ENCODE measurements at places on chromosomes 2 and 18.

GRCh38 chr2:236867441-236868260, 218.0 kb upstream of the COPS8 start:
- no peak for DNase-seq

GRCh38 chr18:59402432-59403090, 43.5 kb upstream of the LMAN1 start:
- no peak for DNase-seq

DNA sequence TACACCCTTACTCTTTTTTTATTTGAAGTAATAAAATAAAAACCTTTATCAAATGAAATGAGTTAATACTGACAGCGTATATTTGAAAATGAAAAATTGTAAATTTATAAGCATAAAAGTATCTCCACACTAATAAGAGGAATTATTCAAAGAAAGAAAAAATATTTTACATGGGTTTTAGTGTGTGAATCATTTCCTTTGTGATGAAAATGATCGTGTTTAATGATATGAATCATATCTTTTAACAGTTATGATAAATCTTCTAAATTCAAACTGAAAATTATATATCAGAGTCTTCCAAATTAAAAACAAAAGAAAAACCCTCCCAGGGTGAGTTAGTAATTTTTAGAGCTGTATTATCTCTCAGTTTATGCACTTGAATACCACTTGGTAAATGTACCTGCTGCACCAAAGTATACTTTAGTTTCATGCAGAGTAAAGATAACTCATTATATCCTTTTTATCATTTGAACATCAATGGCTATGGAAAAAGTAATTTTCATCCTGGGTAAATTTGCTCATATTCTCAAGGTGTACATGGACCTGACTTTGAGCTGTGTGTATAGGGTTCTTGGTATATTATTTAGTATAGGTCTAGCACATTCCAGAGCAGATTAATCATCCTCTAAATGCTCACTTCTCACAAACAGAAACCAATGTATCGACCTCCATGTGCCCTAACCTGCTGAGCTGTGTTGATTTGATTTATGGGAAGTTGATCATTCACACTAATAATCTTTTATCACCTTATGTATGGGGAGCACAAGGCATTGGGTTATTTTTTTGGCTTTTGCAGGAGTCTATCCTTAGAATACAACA, 98.7 kb upstream of the VWC2L start:
- no peak for DNase-seq

DNA sequence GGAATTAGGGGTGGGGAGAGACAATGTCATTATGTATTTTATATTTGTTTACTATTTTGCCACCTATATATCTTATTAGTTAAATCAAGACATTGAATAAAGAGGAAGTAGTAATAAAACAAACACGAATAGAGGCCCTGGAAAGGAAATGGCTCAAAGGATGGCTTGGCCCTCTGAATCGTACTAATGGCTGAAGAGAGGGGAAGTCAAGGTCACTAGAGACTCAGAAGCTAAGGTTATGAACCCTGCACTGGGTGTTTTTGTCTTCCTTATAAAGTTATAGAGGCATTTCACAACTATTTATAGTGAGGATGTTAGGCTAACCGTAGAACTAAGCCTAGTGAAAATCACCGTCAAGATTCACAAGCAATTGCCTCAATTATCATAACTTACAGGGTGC, 685.9 kb downstream of the ARHGAP15 start:
- DNase-seq, result no peak

DNA sequence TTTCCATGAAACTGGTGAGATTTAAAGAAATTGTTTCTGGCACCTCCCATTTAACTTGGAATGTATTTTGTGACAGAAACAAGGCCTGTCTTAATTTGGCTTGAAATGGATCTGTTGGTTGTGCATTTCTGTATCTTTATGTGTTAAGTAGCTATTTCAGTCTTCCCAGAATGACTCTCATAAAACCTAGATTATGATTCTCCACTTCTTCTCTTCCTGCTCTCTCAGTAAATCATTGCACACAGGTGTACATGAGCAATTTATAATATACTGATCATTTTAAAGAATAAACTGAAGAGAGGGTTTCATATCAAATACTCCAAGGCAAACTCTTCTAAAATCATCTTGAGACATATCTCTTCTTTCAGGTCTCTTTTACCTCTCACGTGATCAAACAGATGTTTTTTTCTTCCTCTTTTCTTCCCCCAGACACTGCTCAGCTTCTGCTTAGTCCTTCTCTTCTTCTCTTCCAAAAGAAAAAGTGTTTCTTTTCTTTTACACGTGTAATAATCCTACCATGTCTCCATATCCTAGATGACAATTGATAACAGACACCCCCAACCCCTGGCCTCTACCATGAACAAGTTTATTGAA, 112.0 kb downstream of the PPP1R1C start:
- DNase-seq, result no peak

DNA sequence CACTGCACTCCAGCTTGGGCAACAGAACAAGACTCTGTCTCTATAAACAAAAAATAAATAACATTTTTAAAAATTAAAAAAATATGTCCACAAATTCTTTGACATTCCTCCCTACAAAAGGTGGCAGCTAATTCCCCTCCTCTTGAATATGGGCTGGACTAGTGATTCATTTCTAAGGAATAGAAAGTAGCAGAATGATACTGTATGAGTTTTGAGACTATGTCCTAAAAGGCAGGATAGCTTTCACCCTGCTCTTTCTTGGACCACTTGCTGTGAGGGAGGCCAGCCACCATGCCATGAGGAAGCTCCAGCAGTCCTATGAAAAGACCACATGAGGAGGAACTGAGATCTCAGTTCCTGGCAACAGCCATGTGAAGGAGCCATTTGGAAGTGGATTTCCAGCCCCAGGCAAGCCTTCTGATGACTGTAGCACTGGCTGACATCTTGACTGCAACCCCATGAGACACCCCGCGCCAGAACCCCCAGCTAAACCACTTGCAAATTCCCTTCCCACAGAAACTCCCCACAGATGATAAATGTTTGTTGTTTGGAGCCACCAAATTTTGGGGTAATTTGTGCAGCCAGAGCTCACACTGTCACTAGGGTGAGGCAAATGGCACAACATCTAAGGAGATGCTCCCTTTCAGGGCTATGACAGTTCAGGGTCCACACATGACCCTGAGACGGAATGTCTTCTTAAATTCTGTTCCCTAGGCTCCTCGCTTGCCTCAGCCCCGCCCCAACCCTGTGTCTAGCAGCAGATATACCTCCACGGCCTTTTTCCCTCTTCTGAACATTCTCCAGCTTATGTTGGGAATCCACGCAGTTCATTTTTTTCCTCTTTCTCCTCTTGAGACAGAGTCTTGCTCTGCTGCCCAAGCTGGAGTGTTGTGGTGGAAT, 17.1 kb upstream of the ATOH8 start:
- DNase-seq, result no peak

DNA sequence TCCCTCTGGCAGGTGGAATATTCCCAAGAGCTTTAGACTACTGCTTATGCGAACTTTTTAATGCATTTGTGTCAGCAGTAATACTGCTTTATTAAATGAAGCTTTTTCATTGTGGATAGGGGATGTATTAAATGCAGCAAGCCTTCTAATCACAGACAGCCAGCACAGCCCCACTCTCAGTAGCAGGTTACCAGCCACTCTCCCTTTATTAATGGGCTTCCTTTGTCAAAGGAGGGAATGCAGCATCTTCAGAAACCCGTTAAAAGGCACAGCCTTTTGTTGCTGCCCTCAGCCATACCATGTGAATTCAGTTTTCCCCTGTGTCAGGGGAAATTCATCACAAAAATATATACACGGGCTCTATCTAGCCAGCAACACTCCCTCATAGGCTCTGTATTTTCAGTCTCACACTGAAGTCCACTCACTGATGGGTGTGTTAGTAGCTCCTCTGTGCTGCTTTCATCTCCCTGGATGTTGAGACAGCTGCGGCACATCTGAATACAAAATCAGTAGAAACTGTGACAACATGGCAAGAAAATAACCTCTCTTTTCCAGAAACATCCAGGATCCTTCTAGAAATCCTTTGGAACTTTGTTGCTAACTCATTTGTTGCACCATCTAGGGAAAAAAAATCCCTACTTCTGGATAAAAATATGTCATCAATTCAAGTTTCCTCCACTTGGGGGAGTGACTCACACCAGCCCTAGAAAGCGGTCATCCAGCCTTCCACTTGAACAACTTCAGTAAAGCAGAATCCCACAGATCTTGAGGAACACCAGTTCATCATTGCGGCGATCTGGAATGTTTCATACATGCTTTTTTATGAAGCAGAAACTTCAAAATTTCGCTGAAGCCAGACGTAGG, 48.4 kb downstream of the LRRTM1 start:
- DNase-seq, result no peak

DNA sequence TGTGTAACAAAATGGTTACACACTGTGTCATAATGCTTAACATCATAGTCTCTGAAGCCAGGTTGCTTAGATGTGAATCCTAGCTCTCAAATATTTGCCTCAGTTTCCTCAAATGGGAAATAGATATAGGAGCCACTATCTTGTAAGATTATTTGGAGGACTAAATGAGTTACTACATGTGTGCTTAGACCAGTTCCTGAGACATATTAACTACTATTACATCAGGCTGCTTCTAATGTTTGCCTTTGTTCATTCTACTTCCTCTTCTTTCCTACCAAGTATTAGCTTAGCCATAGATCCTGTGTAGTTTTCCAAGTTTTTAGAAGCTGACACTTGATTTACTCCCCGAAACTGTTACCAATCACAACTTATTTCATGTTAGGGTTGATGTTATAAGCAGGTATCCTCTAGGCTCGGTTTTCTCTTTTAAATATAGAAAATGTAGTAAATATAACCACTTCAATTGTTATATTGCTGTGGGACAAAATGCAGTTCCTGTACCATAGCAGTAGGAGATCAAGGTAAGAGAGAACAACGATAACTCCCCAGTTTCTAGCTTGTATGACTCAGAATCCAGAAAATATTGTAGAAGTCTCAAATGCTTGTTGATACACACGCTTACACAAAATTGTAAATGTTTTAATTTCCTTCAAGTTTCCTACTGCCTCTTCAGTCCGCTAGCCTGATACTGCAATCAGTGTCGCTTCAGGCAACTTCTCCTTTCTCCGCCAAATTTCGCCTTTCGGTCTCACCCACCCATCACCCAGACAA, 751 bp upstream of the DNAJC10 start:
- no peak for DNase-seq

GRCh38 chr2:48227617-48228344, 302.2 kb upstream of the STON1 start:
- DNase-seq, result no peak

- DNase-seq, result no peak
Measured at GRCh38 chr2:218016810-218017209, 14.0 kb upstream of the TNS1 start.

GRCh38 chr18:79395761-79396404, at the start of gene NFATC1:
Gene NFATC1 (plus strand): TSS chr18:79395930. CDS start chr18:79396225, 295 bp downstream.
- DNase-seq, result no peak

DNA sequence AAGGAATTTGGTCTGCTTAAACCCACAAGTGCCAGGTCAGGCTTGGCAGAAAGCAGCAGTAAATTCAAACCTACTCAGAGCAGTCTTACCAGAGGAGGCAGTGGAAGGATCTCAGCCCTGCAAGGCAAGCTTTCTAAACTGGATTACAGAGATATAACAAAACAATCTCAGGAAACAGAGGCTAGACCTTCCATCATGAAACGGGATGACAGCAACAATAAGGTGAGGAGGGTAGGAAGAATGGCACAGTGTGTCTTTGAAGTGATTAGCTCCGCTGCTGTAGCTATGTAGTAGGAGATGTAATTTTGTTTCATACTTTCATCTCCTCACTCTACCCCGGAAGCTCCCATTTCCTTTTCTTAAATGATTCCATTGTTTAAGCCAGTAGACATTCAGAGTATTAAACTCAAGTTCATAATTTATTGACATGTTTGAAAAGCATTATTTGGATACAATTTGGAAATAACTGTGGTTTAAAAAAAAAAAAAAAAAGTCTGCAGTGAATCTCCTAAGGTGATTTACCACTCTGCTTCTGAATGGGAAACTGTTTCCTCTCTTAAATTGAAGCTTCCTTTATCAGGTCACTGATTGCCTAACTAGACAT, 29.4 kb upstream of the DYSF start:
- DNase-seq, result no peak

DNA sequence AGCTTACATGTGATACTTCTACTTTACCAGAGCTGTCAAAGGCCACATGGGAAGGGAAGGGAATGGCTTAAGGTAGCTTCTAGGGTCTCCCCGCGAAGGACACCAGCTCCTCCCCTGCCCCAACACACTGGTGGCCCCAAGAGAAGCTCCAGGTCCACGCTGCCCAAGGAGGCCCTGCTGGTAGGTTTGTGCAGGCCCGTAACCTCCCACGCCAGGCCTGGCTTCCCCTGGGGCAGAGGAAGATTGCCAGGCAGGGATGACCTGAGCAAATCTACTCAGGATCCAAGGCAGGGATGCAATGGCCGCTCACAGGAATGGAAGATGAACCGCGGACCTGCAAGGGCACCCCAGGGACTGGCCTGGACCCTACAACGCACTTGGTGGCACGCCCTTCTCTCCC, 205.1 kb downstream of the MGAT5 start:
- DNase-seq, result no peak

DNA sequence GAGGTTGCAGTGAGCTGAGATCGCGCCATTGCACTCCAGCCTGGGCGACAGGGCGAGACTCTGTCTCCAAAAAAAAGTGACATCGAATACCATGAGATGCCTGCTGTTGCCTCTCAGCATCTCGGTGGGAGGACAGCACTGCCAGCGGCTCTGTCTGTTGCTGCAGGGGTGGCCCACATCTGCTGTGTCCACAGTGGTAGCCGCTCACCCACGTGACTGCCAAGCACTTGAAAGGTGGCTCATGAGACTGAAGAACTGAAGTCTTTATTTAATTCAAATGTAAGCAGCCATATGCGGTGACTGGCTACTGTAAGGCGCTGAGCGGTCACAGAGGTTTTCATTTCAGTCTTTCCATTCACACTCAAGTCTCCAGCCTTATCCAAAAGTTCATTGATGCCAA, 25.8 kb downstream of the IMPA2 start:
- DNase-seq, result no peak

DNA sequence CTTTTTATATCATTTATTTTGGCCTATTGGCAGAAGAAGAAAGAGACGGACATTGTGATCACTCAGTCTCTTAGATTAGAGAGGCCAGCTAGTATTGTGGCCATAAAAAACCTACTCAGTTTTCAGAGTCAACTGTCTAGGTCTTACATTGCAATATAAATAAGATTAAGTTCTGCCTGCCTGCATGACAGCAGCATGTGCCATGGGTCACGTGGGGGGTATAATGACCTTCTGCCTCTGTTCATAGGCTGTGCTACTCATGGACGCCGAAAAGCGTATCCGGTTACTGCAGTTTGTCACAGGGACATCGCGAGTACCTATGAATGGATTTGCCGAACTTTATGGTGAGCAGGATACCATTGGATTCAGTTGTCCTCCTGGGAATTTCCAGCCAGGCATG, 238.5 kb downstream of the ALPK2 start:
- no peak for DNase-seq

Measured in caudate nucleus (tissue), 63 donors.